ENCODE measurements at places on chromosomes 2 and 18.
A peak's percentile ranks its signal among the peaks of the same experiment; 100 is the strongest.

DNA sequence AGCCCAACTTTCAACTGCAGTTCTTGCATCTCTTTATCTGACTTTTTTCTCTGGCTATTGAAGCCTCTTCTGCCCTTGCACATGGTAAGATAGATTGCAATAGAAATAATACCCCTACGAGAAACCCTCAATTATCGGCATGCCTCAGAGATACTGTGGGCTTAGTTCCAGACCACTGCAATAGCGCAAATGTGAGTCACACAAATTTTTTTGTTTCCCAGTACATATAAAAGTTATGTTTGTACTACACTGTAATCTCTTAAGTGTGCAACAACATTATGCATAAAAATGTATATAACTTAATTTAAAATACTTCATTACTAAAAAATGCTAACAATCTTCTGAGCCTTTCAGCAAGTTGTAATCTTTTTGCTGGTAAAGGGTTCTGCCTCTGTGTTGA, 124.7 kb downstream of the PDE1A start:
- DNase-seq: no peak

- DNase-seq: no peak
These were observed 137.5 kb downstream of the MAP3K20 start for GRCh38 chr2:173213181-173213580.

DNA sequence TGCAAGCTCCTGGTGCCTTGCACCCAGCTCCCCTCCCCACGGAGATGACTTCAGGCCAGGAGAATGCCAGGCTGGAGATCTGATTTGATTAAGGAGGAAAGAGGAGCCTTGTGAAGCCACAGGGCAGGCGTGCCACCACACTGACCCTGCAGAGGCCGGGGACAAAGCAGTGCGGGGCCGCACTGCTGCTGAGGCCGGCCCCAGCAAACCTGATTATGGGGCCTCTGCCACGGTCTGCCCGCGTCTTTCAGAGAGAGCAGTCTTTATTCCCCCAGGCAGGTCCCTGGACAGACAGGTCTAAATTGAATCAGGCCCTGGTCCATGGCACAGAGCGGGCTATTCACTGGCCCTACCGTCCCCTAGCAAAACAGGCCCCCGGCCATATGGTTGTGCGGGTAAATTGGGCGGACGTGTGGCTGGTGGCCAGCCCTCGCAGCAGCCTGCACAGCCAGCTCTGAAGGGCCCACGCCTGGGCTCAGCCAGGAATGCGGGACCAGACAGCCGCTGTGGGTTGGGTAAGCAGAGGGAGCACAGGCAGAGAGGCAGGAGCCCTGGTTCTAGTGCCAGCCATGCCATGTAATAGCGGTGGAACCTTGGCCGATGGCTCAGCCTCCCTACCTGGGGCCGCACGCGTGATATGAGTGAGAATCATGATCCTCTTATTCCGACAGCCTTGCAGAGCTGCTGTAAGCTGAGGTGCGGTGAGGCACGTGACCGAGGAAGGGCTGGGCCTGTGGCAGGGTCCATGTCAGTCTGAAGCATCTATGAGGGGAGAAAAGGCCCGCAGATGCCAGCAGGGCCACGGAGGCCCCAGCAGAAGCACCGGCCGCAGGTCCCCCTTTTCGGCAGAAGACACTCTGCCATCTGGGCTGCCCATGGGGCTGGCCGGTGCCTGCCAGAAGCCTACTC, 97.3 kb upstream of the MYCN start:
- DNase-seq: no peak

DNA sequence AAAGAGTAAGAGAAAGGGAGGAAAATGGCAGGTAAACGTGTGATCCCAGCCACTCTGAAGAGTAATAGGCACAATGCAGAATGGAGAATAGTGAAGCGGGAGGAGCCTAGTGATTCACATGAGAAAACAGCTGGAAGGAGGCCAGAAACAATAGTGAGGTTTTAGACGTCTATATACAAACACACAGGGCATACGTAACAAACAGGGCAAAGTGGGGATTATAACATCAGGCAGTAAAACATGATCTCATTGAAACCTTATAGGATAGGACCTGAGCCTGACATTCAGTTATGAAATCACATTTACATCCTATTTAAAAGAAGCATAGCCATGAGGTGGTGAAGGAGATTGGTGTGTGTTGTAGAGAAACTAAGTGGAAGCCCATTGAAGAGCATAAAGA, 33.0 kb upstream of the GATA6 start:
- no peak for DNase-seq

GRCh38 chr2:168216351-168217005, 30.9 kb downstream of the STK39 start:
- DNase-seq: no peak

DNA sequence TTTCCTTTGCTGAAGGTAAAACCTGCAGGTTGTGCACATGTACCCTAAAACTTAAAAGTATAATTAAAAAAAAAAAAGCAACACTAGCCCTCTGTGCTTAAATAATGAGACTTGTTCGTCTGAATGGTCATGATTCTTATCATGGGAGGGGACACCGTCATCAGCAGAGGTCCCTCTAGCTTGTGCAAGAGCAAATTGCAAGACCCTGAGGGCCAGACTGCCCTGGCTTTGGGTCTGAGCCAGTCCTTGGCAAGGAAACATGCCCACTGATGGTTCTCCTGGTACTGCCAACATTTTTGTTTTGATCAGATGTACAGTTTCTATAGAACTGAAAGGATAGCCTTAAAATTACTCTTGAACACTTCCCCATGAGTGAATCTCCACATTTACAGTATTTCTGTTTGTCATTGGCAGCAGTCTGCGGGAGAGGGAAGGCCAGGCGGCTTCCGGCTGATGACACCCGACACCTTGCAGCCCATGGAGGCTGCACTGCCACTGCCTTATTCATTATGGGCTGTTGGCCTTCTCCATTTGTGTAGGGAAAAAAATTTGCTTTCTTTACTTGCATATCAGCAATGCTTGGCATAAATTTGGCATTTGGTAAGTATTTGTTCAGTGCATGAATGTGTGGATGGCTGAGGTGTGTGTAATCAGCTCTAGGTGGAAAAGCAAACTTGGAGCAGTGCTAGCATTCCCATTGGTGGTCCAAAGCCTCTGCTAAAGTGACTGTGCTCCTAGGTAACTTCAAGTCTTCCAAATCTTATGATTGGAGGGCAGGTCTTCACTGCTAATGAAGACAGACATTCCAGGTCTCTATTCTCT, 161.6 kb upstream of the ALKAL2 start:
- no peak for DNase-seq

DNA sequence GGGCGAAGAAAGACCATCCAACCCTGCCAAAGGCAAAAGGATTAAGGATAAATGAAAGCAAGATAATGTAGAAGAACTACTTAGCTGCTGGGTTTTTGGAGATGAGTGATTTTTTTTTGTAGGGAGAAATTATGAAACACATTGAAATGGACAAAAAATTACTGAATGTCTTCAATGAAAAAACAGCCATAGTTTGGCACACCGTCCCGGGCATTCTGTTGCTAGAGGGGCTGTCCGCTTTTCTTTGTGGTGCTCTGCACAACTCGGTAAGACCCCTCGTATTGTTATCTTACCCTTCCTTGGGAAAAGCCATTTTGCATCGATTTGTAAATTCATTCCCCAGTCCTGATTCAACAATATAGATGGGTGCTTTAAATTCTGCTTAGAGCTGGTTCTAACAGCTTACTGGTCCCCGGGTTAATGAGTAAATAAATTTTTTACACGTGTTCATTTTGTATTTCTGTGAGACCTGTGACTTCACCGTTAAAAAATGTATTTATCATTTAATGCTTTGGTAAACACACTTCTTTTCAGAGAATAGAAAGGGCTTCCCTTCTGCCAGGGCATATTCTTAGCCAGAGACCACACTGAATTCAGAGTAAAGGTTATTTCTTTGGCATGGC, 912 bp upstream of the LAPTM4A start:
- peak; percentile 69 for DNase-seq

GRCh38 chr2:75053484-75054112, 95.2 kb downstream of the POLE4 start:
- peak; percentile 52 for DNase-seq

- no peak for DNase-seq
These were observed 8.0 kb downstream of the ME2 start for GRCh38 chr18:50886929-50887328.

DNA sequence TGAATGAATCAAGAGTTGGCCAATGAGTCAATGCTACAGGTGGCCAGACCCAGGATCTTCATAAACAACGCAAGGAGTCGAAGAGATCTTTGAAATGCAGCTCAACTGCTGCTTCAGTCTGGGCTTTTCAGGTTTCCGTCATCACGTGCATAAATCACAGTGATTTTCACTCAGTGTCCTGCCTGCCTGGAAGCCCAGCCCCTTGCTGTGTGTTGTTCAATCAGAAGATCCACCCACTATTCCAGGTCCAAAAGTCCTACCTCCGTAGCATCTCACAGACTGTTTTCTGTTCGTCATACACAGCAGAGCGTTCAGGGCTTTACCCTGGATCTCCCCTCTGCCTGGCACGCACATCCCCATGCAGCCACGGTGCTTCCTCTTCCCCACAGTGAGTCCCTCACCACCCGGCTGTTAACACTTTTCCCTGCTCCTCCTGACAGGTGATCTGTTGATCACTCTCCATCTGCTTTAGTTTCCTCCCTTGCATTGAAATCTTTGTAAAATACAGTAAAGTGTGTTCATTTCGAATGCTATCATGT, 216.3 kb downstream of the MYT1L start:
- no peak for DNase-seq

- DNase-seq: no peak
These were observed 21.8 kb downstream of the COLEC12 start for GRCh38 chr18:478681-479080.

DNA sequence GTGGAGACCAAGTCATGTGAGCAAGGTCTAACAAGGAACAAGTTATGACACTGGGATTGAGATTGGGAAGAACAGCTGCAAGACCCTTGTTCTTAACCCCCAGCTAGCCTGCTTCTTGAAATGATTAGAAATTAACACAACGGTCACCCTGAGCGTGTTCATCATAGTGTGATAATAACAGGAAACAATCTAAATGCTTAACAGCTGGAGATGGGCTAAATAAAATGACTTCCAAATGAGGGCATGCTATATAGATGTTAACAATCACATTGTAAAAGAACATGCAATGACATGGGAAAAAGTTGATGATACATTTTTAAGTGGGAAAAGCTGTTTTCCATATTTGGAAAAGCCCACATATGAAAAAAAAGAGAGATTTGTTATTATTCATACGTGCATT, 47.6 kb downstream of the RPL37A start:
- DNase-seq: no peak

GRCh38 chr18:6711467-6711866, 18.0 kb upstream of the ARHGAP28 start:
- DNase-seq: no peak

DNA sequence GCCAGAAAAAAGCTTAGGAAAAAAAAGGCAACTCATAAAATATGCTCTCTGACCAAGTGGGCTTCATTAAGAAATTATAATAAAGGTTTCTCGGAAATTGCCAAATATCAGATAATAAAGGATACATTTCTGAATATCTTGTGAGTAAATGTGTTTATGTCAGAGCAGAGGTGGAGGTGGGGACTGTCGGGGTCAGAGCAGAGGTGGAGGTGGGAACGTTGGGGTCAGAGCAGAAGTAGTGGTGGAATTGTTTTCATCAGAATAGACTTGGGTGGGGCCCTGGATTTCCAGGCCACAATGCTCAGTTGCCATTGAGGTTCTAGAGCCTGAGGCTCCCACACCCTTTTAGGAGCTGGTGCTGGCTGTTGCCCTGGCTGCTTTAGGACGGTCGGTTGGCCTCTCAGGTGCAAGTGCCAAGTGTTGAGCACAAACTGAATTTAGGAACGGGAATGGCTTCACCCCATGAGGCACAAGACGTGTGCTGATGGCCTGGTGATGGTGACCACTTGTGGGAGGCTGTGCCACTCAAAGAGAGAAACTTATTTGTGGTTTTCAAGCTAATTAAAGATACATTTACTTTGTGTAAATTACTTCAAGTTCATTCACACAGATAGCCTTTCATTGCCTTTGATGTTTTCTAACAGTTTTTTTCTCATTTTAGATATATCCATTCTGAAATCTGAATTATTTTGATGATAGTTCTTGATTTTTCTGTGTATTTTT, 131.5 kb downstream of the ATP9B start:
- DNase-seq: peak; percentile 14

GRCh38 chr18:58140387-58141325, 96.6 kb downstream of the NEDD4L start:
- peak; percentile 45 for DNase-seq

GRCh38 chr2:1766851-1767811, 22.8 kb upstream of the PXDN start:
- DNase-seq: no peak

GRCh38 chr18:8826971-8827370, 121.6 kb downstream of the MTCL1 start:
- no peak for DNase-seq

GRCh38 chr2:174573621-174574081, 24.0 kb downstream of the WIPF1 start:
- DNase-seq: no peak

DNA sequence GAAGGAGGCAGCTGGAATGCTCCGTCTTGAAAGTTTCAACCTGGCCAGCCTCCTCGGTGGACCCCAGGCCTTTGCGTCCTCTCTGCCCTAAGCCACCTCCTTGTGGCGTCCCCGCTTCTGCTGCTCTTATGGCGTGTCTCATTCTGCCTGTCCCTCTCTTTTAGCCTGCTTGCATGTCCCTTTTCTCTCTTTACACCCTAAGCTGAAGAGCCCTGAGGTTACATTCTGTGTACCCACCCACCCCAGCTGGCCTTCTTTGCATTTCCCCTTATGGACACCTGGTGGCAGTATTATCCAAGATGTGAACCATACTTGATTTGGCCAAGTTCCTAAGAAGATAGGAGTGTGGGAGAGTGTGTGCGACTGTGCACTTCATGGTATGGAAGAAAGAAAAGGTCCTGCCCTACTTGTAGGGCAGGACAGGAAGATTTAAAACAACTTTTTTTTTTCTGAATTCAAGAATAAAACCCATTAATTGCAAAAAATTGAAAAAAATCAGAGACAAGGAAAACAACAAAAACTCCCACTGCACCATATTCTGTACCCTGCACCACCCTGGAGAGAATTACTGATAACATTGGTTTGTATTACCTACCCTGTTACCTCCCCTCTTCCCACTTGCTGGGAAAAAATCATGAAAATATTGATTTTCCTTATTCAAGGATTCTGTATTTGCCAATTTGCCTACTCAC, 77.4 kb downstream of the DYSF start:
- peak; percentile 43 for DNase-seq

GRCh38 chr2:121382744-121383143, 97.7 kb upstream of the TFCP2L1 start:
- no peak for DNase-seq

DNA sequence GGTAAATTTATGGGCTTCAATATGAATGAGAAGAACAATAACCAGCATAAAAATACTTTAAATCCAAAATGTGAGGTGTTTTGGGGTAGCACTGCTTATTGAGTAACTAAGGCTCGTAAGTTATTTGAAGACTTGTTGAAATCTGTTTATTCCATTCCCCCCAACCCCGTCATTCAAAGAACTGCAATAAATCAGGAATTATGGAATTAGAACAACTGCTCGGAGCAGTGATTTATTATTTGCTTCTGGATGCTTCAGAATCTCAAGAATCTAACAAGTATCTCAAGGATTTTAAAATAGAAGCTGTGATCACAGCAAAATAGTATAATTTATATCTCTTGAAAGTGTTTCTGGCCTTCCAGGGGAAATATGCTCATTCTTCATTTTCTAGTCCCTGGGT, 86.8 kb downstream of the EML6 start:
- DNase-seq: no peak

GRCh38 chr2:166592750-166593149, 98.7 kb upstream of the SCN7A start:
- DNase-seq: no peak

- DNase-seq: no peak
These were observed 49.0 kb downstream of the PIAS2 start for GRCh38 chr18:46868169-46868921.

- DNase-seq: peak; percentile 15
These were observed at the start of gene CDKL4 for GRCh38 chr2:39243469-39244123. Gene CDKL4, minus strand, starts transcription at chr2:39243970.

- peak; percentile 32 for DNase-seq
These were observed 550.2 kb upstream of the SETBP1 start for GRCh38 chr18:44130376-44130942.

All from NCI-H345 (cell line).